Stimulated activated CD4-positive, alpha-beta T cell treated with anti-CD3 and anti-CD28 coated beads, Interleukin-15, amount 100 ng/mL, for 24 hours (primary cell): ENCODE measurements at places on chromosomes 2 and 18.

DNA sequence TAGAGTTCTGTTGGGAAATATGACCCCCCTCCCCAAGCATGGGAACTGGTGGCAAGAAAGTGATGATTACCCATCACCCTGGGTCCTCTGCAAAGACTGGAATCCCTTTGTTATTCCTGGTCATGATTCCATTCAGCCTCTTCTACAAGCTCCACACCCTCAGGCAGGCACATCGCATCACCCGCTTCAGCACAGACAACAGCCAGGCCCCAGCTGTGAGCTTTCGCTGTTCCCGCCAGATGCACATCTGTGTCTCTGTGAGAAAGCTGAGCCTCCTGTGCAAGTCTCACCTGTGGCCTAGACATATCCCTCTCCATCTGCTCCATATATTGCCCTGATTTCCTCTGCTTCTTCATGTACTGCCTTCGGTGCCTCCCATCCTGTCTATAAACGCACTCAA lies 368.0 kb upstream of the RAB6C start:
- no peak for DNase-seq

GRCh38 chr18:79507076-79507545 lies 111.4 kb downstream of the NFATC1 start:
- DNase-seq, result peak; percentile 39

GRCh38 chr2:181741756-181742155 lies 61.4 kb upstream of the NEUROD1 start:
- no peak for DNase-seq

DNA sequence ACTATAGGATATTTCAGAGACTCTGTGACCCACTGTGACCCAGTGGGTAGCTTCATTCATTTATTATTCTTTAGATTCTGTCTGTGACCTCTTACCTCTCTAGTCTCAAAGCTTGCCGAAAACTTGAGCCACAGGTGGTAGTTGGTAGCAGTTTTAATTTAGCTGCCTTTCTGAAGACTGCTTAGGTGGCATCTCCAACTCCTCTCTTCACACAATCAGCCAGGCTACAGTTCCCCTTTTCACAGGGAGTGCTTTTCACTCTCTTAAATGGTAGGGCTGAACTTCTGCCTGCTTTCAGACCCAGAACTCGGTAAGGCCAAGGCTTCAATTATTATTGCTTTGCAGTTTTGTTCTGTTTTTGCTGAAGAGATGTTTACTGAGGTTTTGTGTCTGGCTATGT lies 349.6 kb downstream of the ARL6IP6 start:
- DNase-seq, result no peak

DNA sequence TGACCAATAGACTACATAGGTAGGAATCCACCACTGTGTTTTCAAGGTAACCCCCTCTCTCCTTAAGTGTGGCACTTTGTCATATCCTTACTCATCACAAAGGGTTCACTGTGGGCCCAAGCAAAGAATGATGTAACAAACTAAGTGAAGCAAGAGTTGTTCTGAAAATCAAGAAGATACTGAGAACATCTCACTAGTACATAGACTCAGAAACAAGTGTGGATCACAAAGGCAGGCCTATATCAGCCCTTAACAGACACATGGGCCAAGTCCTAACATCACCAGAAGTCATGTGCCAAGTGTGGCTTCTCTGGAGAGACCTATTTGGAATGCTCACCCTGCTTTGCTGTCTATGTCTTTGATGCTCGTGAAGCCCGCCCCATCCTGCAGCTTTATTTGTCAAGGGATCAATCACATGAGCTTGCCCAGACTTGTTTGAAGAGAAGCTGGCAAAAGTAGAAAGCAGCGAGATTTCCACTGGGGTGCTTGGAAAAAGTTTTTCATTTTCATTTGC lies 131.2 kb upstream of the TTC39C start:
- no peak for DNase-seq

DNA sequence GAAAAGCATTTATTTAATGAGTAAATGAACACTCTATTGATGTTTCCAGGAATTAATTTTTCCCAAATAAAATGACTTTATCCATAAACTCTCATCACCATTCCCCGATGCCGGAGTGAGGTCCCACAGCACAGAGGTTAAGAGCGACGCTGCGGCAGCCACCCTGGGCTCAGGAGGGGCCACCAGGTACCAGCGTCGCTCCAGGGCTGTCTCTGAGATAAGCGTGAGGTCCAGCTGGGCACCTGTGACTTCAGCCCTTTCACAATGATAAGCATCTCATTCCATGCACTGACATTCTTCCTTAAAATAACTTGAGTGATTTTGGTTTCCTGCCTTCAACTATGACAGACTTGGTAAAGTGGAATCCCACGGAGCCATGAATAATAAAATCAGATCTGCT lies 182.1 kb downstream of the TWIST2 start:
- no peak for DNase-seq

DNA sequence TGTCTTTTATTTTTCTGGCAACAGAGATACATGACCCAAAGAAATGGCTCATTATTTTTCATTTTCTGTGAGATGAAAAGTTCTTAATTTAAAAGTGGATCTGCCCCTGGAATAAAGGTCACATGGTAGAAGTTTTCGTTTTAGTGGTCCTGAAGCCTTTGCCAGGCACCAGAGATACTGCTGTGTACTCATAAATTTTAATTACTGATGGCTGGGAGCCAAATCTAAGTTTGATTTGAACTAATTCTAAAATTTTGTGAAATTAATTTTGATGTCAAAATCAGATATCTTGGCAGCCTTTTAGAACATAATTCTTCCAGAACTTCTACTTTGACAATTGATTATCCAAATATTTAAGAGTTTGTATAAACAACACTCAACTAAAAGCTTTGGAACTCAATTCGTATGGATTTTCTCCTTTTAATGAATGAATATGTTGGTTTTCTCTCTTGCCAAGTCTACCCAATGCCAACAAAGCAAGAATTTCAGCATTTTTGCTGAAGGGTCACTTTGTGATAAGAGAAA lies 128.5 kb upstream of the SP5 start:
- DNase-seq, result no peak

- no peak for DNase-seq
Observed at GRCh38 chr2:150409196-150409595, 78.3 kb downstream of the RND3 start.

DNA sequence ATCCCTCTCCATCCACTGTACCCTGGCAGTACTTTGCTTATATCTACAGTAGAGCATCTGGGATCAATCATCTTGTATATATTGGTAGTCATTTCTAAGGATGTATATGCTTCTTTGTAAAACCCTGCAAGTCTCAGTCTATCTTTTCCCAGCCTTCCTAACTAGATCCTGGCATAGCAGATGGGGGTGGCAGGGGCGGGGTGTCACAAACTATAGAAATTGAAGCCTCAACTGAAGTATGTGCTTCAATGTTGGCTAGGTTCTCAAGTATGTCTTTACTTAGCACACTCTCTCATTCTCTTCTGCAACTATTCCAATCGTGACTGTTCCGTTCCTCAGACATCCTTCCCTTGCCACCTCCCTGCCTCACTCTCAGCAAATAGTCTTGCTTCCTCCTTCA lies 30.1 kb upstream of the AGPS start:
- DNase-seq, result no peak

GRCh38 chr2:36618381-36618780 lies 20.4 kb upstream of the FEZ2 start:
- DNase-seq, result peak; percentile 32

- no peak for DNase-seq
Observed at GRCh38 chr2:20942646-20943125, 101.2 kb downstream of the APOB start.

DNA sequence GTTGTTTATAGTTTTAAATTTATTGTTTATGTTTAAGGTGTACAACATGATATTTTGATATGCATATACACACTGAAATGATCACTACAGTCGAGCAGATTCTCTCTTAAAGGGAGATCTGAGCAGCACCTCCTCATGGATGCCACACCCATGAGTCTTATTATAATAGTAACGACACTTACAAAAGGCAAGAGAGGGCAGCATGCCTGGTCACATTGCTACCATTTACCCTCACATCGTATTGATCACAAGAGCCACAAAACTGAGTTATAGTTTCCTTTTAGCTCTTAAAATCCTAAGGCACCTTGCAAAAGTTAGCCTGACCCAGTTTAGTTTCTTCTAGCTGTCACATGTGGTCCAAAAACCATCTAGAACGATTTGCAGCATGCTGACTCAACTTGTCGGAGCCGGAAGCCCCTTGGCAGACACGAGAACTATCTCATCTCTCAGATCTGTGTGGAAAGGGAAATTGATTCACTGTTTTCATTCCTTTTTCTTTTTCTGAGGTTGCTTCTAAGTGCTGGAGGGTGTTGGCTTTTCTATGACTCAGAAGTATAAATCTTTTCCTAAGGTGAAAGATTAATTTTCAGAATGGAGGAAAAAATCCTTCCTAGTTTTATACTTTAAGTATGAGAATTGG lies 85.3 kb downstream of the CDC42EP3 start:
- peak; percentile 78 for DNase-seq

DNA sequence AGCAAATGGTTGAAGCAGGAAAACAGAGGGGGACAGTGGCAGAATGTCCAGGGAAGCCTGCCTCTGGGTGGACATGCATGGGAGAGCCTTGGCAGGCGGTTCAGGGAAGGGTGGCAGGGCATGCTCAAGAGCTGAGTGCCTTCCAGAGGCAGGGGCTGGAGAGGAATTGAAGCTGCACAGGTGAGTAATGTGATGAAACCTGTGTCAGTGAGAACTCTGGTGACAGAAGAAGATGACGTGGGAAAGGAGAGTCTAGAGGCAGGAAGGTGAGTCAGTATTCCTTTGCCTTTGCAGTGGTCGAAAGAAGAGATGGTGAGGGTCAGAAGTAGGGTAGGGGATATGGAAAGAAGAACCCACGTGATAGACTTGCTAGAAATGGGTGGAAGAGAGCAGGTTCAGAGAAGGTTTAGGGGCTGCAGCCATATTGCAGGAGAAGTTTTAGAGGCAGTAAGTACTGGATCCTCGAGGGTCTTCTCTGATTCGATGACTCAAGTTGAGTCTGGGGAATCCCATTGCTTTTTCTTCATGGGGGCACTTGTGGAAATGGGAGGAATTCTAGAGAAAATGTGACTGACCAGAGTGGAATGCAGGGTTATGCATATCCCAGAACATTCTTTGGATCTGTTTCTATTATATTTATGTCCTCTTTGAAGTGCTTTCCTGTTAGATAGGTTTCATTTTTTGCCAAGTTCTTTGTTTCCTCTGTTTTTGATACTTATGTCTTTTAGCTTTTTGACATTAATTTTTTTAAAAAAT lies 37.4 kb downstream of the TMEM87B start:
- peak; percentile 15 for DNase-seq

- DNase-seq, result no peak
Observed at GRCh38 chr2:141805302-141805701, 325.5 kb downstream of the LRP1B start.

DNA sequence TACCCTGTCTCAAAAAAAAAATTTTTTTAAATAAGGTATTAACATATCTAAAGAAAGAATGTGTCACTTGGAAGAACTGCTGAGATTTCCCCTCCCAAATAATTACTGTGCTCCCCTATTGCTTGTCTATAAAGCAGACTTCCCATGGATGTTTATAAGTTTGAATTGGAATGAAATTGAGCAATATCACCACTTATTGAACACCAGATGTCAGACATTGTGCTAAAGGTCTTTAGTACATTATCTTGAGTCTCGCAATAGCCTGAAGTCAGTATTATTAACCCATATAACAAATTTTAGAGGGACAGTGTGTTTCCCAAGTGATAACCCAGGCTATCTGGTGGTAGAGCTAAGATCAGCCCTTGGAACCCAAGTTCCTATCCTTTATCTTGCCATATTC lies 102.9 kb upstream of the MSH2 start:
- no peak for DNase-seq

- no peak for DNase-seq
Observed at GRCh38 chr18:64692826-64693225, 543.9 kb upstream of the LINC00305 start.

DNA sequence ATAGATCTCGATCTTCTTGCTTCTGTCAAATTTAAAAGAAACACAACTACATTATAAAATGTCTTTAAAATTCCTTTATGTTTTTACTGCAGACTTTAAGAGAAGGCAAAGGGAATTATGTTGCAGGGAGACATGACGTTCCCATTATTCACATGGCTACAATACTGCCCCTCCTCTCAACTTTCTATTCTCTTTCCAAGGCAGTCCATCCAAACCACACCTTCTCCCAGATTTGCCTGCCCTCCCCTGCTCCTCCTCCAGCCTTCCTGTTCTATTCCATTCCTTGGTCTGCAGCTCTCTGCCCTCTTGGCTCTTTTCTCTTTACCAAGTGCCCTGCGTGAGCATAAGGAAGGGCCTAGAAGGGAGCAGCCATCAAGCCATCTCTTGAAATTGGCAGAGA lies 61.3 kb downstream of the NABP1 start:
- no peak for DNase-seq

- DNase-seq, result no peak
Observed at GRCh38 chr2:174138161-174138560, 110.2 kb downstream of the OLA1 start.

- DNase-seq, result no peak
Observed at GRCh38 chr2:150140777-150141176, 346.7 kb downstream of the RND3 start.

DNA sequence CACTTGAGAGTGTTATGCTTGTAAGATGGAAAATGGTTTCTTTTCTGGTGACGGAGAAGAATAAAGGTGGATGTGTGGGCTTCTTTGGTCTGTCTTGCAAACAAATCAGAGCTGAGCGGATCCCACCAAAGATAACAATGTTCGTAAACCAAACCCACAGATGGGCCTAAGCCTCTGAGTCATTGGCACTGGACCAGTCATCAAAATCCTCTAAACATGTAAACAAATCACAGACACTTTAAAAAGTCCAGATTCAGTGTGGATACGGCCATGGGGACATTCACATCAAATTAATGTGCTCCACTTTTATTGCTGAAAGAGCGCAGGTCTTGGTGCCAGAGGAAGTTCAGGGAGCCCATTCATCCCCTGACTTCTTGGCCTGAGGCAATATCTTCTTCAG lies 60.5 kb upstream of the TMEM200C start:
- no peak for DNase-seq

DNA sequence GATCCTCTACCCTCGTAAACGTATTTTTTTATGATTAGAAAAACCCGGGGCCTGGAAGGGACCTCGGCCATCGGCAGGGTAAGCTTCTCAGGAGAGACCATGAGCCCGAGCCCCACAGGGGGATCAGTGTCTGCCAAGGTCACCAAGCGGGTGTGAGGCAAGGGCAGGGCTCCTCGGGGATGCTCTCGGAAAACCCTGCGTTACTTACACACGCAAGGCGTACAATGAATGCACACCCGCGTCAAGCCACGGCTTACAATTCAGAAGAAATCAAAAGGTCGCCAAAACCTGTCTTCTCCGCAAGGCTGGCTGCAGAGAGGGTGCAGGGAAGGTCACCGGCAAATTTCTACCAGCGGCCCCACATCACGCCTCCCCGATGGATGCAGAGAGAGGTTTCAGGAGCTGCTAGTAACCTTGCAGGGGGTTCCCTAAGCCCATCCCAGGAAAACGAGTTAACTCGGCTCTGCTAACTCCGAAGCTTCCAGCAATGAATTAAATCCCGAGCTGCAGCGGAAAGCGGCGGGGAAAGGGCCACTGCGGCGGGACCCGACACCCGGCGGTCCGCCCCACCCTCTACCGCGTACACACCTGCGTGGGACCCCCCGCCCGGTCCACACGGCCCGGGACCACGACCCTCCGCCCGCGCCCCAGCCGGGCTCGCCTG lies 638 bp downstream of the ST3GAL5 start:
- DNase-seq, result peak; percentile 53
